Stimulated activated CD8-positive, alpha-beta memory T cell treated with anti-CD3 and anti-CD28 coated beads, Interleukin-4, amount 100 ng/mL, for 1 hour (primary cell): ENCODE measurements at places on chromosomes 5 and 9.

DNA sequence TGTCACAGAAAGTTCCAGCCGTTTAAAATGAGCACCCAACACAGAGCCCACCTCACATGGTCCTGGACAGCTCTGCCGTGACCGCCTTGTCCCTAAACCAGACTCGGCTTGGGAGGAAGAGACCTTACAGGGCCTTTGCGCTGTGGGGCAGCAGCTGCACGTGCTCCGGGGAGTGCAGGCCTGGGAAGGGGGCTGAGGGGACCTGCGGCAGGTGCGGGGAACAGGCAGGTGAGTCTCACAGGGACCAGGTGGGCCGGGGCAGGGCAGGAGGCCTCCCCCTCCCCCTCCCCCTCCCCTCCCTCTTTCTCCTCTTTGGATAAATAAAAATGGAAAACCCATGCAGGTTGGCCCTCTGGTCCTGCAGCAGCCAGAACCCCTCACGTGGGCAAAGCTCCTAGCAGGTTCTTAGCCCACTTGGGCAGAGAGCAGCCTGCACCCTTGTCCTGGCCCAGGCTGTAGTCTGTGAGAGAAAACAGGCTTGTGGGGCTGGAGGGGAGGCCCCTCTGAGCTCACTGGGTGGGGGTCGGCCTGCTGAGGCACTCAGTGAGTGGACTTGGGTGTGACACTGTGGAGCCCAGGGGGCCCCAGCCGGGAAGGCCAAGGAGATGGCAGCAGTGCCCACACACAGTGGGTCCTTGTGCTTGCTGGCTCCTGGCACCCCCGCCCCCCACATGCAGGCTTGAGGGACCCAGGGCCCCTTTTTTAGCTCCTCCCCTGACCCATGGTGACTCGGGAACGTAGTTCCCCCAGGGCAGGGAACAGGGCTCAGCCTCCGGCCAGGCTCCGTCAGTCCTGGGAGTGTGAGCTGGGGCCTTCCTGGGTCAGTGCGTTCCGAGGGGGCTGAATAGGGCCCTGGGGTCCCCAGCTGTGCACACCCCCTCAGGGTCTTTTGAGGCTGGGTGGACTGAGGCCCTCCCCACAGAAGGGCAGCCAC, 40.0 kb upstream of the CACNA1B start:
- DNase-seq: no peak

- DNase-seq: no peak
Observed at GRCh38 chr5:152711801-152712388, 306.8 kb upstream of the NMUR2 start.

GRCh38 chr9:105859428-105860091, 165.2 kb downstream of the TMEM38B start:
- no peak for DNase-seq

GRCh38 chr9:104780796-104781395, 17.0 kb downstream of the NIPSNAP3B start:
- DNase-seq: no peak

DNA sequence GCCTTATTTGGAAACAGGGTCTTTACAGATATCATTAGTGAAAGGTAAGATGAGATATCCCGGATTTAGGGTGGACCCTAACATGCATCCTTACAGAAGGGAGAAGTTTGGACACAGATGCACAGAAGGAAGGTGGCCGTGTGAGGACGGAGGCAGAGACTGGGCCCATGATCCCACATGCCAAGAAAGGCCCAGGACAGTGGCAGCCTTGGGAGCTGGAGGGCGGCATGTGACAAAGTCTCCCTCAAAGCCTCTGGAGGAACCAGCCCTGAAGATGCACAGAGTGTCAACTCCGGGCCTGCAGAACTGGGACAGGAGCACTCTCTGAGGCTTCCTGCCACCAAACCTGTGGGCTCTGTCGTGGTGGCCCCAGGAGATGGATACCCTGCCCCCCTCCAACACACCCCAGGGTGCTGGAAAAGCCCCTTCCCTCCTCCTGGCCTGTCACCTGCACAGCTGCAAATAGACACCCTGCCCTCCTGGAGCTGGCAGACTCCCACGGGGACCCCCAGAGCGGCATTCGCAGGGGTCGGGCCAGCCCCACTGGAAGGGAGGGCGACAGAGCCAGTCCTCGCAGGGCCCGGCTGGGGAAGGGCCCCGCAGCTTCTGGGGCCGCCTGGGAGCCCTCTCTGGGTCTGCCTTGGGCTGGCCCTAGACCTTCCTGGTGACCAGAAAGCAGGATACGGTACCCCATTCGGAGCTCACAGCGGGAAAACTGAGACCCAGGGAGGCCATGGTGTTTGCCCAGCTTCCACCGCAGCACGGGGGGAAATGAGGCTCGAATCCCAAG, 7.9 kb downstream of the NACC2 start:
- DNase-seq: no peak

- no peak for DNase-seq
Observed at GRCh38 chr5:30930736-30931135, 262.8 kb upstream of the CDH6 start.

- no peak for DNase-seq
Observed at GRCh38 chr9:93124793-93125192, 9.3 kb downstream of the NINJ1 start.

GRCh38 chr5:98941131-98941883, 12.5 kb upstream of the CHD1 start:
- no peak for DNase-seq

DNA sequence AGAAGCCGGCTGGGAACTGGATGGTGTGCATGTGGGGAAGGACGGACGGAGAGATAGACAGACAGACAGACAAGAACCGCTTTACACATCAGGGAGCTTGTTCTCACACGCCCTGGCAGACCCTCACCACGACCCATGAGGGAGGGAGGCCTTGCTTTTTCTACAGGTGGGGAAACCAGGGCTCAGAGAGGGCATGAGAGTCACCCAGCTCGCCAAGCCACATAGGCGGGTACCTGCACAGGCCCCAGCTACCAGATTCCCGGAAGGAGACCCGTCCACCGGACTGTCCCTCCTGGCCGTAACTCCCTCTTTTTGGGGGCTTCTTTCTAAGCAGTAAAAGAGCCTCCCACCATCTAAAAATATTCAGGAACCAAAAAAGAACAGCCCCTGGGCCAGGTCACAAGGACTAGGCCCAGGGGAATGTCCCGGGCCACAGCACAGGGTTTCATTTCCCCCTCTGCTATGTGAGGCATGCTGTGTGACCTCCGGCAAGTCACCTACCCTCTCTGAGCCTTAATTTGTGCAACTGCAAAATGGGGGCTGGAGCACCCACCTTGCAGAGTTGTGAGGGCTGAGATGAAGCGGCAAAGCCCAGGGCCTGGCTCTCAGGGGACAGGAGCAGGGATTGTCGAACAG, 84.4 kb upstream of the SARDH start:
- no peak for DNase-seq

GRCh38 chr9:18382243-18382642, 91.7 kb upstream of the ADAMTSL1 start:
- DNase-seq: no peak

DNA sequence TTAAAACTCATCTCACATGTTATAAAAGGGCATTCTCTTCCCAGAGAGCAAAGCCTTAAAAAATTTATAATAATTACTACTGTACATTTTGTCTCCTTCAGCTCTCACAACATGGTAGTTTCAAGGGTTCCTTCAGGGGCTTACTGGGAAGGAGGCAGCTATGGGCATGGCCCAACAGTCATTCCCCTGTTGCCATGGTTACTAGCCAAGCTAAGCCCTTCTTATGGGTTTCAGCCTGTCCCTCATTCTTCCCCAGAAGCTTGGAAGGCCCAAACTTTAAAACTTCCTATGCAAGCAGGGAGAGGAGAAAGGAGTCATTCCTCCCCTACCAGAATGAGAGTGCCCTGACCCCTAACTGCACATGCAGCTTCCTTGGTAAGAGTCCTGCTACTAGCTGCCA, 82.2 kb upstream of the CNTLN start:
- DNase-seq: no peak

DNA sequence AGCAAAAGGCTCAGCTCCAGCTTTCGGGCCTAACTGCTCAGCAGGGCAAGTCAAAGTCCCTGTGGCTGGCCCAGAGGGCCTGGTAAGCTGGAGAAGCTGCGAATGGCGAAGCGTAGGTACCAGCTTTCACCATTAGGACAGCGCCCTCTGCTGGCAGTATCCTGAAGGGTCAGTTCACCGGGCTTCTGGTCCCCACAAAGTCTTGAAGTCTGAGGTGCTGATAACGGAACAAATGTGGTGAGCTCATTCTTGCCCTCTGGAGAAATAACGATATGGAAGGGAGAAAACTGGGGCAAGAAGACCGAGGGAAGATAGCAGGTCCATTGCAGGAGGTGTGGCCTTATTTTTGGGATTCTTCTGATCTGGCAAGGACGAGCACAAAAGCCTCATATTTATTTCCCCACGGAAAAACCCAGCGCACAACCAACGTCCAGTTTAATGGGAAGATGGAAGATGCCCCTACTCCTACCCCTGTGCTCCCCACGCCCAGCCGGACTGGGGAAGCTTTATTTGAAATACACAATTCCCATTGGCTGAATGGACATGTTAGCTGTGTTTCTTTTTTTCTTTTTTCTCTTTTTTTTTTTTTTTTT, 7.2 kb downstream of the SOWAHA start:
- DNase-seq: peak; percentile 79

DNA sequence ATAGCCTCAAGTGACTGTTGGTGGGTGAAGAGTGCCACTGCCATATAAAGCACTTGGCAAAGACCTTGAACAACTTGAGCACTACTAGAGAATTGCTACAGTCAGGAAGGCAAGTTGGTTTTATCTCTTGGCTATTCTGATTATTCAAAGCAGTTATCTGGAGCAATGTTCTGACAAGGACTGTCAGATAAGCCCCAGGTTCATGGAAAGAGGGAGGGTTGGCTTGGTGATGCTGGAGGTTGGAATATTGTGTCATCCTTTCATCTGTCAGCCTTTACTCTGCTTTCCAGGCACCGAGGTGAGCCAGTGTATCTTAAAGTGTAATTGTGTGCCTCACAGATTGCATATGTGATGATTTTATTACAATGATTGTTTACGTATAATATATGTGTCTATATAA, 548.4 kb upstream of the ZNF608 start:
- no peak for DNase-seq

- DNase-seq: no peak
Observed at GRCh38 chr9:36974731-36975130, 59.3 kb downstream of the PAX5 start.

DNA sequence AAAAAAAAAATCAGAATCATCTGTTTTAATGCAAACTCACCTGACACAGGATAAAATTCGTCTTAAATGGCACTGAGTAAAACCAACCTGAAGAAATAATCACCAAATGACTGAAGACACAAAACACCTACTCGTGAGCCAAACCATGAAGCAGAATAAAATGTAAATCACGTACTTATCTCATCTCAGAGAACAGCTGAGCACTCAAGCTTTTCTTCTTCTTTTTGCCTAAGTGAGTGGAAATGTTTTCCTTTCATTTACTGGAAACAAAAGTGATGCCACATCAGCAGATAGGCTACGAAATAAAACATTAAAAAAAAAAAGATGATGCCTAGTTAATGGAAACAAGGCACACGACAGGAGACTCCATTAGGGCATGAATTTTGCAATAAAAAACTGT, 36.4 kb downstream of the ATPSCKMT start:
- no peak for DNase-seq

GRCh38 chr9:133182151-133182550, 18.4 kb upstream of the GBGT1 start:
- DNase-seq: no peak

DNA sequence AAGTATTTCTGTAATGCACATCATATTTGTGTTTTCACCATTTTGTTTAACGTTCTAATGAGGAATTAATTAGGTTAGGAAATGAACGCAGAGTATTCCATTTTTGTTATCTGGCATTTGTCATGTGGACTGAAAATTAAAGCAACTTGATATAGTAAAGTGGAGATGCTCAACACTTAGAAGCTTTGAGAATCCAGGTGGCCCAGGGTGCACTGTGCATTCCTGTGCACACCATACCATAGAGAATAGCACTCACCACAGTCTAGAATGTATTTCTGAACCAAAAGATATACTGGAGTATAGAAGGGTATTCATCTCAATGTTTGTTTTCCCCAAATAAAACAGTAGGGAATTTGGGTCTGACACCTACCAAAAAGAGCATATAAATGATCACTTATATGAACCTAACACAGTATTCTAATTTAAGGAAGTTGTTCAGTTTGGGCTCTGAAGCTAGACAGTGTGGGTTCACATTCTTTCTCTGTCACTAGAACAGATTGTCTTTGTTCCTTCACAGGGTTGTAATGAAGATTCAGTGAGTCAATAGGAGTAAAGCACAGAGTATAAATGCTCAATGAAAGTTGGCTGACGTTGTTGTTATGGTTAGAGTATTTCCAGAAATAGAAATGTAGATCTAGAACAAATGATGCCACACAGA, 125.6 kb upstream of the DMRT1 start:
- no peak for DNase-seq

DNA sequence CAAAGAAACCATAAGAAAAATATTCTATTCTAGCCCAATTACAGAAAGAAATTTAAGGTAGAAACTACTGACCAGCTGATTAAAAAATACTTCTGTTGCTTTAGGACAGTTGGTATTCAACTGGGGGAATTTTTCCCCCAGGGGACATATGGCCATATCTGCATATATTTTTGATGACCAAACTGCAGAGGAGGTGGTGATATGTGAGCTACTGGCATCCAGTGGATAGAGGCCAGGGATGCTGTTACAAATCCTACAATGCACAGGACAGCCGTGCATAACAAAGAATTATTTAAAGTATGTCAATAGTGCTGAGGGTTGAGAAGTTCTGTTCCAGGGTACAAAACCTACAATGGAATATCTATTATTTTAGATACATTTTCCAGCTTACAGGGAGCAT, 24.0 kb downstream of the ZFR start:
- no peak for DNase-seq

DNA sequence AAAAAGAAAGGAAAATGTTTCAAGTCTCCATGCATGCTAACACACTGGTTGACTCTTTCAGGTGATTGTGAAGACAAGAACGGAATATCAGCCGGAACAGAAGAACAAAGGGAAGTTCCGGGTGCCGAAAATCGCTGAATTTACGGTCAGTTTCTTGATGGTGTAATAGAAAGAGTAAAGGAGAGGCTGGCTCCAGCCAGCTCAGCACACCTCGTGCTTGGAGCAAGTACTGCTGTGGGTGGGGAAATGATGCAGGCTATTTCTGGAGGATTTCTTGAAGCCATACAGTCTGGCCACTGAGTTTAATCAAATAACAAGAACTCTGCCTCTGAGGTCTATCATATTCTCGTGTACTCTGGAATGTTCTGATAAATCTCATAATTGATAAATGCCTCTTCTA, 18.7 kb downstream of the NSG2 start:
- DNase-seq: no peak
